ENCODE measurements at places on chromosomes 1 and 21.

DNA sequence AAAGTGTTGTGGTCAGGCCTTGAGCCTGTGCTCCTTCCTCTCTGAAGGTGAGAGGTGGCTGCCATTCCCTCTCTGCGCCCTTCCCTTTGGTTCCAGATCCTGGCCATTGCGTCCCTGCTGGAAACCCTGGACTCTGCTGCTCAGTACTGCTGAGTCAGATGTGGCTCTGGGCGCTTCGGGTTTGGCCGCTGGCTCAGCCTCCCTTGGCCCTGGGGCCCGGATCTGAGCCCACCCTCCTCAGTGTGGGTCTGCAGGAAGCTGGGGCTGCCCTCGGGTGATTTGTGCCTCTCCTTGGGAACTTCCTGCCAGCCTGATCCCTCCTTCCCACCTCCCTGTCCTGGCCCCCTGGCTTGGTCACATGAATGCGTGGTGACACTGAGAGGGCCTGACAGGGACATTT, 32.2 kb downstream of the QSOX1 start:
- no peaks in the 10 kb centered on the region for H3K4me1 ChIP-seq
- H3K4me3 ChIP-seq = no peak overlapping the region
- no peak overlapping the region for H3K27ac ChIP-seq
- H3K36me3 ChIP-seq = peaks cover 30% of the 10 kb centered on the region

DNA sequence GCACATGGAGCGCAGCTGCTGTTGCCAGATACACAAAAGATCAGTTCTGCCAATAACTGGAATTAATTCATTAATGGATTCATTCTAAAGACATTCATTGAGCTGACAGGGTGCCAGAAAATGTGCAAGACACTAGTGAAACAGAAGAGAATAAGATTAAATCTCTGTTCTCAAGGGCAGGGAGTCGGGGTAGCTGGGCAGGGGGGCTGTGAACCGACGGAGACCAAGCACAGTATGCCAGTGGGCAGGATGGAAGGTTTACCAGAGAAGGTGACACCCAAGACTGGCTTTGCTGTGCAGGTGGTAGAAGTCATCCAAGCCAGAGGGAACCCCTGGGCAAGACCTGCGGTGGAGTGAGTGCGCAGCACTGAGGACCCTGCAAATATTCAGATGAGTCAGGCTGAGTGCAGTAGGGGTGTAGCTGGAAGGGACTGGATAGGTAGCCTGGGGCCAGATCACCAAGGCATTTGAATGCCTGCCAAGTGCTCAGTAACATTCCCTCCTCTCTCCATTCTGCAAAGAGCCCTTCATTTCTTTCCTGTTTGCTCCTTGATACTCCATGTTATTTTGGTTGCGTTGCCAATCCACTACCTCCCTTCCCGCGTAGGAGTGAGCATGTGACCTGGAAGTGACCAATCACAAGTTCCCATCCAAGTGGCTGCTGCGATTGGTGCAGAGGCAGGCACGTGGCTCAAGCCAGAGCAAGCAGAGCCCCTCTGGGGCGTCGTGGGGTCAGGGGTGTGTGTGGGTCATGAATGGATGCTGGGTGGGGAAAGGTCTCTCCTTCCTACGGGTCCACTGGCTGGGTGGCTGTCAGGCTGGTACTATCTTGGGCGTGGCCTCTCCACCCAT, 413.1 kb downstream of the PTPRU start:
- no peak for DNase-seq
- H3K4me3 ChIP-seq = no peak overlapping the region
- no peaks in the 10 kb centered on the region for H3K36me3 ChIP-seq

- H3K36me3 ChIP-seq = peaks cover 29% of the 10 kb centered on the region
- no peak overlapping the region for H3K27ac ChIP-seq
- DNase-seq = no peak
- no peaks in the 10 kb centered on the region for H3K27me3 ChIP-seq
These were observed 7.9 kb upstream of the GSTM5 start for GRCh38 chr1:109704173-109704572.

DNA sequence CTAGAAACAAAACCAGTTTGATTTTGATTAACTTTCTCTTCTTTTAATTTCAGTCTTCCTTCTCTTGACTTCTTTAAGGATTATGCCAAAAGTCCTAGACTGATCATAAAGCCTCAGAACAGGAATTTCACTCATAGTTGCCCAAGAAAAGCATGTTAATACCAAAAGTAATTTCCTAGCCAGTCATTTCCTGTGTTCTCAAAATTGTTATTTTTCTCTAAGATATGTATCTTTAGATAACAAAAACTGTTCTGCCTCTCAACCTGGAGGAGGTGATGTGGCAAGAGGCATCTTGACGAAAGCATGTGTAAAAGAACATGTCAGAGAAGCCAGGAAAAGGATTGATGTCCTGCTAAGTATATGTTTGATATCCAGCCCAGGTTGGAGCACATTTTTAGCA, 78.0 kb upstream of the IPO9 start:
- no peak overlapping the region for H3K4me3 ChIP-seq
- no peak for DNase-seq
- H3K27ac ChIP-seq = peak overlapping the region; percentile 60
- peaks cover 88% of the 10 kb centered on the region for H3K4me1 ChIP-seq
- peaks cover 14% of the 10 kb centered on the region for H3K36me3 ChIP-seq
- H3K27me3 ChIP-seq = no peaks in the 10 kb centered on the region

- peaks cover 12% of the 10 kb centered on the region for H3K27me3 ChIP-seq
- no peaks in the 10 kb centered on the region for H3K36me3 ChIP-seq
- H3K4me1 ChIP-seq = peaks cover 31% of the 10 kb centered on the region
- no peak overlapping the region for H3K4me3 ChIP-seq
These were observed 30.5 kb downstream of the BATF3 start for GRCh38 chr1:212669102-212669501.

- H3K4me3 ChIP-seq = peak overlapping the region; percentile 14
- H3K27ac ChIP-seq = peak overlapping the region; percentile 96
- H3K36me3 ChIP-seq = peaks cover 55% of the 10 kb centered on the region
- H3K4me1 ChIP-seq = peaks cover 40% of the 10 kb centered on the region
These were observed 58.9 kb downstream of the WLS start for GRCh38 chr1:68173283-68173935.

DNA sequence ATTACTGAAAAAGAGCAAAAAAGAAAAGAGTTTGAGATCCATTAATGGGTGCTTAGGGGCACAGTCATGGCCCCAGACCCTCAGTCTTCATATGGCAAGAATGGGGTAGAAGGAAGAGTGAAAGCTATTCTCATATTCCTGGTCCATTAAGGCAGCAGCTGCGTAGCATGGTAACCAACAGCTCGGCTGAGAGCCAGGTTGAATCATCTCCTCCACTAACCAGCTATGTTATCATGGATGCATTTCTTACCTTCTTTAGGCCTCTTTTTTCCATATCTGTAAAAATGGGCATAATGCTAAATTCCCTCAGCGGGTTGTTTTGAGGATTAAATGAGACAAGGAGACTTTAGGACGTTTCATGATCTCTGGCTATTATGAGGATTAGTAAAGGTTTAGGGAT, 15.0 kb upstream of the SARS1 start:
- H3K36me3 ChIP-seq = no peaks in the 10 kb centered on the region
- H3K4me1 ChIP-seq = peaks cover 14% of the 10 kb centered on the region
- H3K27ac ChIP-seq = no peak overlapping the region
- H3K4me3 ChIP-seq = no peak overlapping the region
- peaks cover 26% of the 10 kb centered on the region for H3K27me3 ChIP-seq

GRCh38 chr1:21257431-21258135, 32.7 kb downstream of the ECE1 start:
- peaks cover 4% of the 10 kb centered on the region for H3K36me3 ChIP-seq
- peaks cover 4% of the 10 kb centered on the region for H3K27me3 ChIP-seq
- H3K4me1 ChIP-seq = peaks cover 34% of the 10 kb centered on the region
- H3K27ac ChIP-seq = no peak overlapping the region
- DNase-seq = no peak
- no peak overlapping the region for H3K4me3 ChIP-seq

DNA sequence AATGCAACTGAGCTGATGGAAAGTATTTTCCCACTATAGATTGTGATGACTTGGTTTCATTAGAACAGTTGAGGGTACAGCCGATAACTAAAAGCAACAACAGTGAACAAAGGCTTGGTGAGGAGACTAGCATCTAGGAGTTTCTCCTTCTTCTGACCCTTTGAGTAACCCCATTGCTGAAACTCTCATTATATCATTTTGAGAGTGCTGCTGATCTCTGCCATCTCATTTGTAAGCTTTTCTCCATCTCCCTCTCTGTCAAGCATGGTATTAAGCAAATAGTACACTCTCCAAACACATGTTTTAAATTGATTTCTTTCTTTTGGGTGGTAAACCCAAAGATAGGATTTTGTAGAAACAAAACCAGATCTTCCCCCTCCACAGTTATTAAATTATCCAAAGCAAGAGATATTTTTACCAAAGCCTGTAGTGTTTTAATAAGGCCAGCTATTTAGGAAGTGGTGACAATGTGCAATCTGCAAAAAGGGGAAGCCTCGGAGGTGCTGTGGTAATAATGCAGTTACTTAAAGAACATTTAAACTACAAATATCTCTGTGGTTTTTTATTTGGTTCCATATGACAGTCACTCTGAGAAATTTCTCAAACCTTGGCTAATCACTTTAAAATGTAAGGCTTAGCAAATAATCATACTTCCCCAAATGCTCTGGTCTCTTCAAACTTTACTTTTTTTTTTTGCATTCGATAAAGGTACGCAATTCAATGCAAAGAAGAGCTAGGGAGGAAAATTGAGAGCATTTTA, 287.5 kb downstream of the HLX start:
- H3K27ac ChIP-seq = no peak overlapping the region
- no peak for DNase-seq
- peaks cover 7% of the 10 kb centered on the region for H3K36me3 ChIP-seq
- no peak overlapping the region for H3K4me3 ChIP-seq
- H3K27me3 ChIP-seq = peaks cover 7% of the 10 kb centered on the region
- peaks cover 31% of the 10 kb centered on the region for H3K4me1 ChIP-seq

- H3K36me3 ChIP-seq = no peaks in the 10 kb centered on the region
- peaks cover 49% of the 10 kb centered on the region for H3K4me1 ChIP-seq
- no peak overlapping the region for H3K27ac ChIP-seq
- DNase-seq = no peak
These were observed 842 bp upstream of the ZC3H12A start for GRCh38 chr1:37473431-37474045.

- no peak overlapping the region for H3K4me3 ChIP-seq
- H3K27me3 ChIP-seq = peaks cover 75% of the 10 kb centered on the region
- peaks cover 44% of the 10 kb centered on the region for H3K4me1 ChIP-seq
These were observed 7.9 kb downstream of the ACKR1 start for GRCh38 chr1:159212596-159212995.

- DNase-seq = no peak
- peak overlapping the region; percentile 66 for H3K27ac ChIP-seq
- peaks cover 83% of the 10 kb centered on the region for H3K4me1 ChIP-seq
- peaks cover 7% of the 10 kb centered on the region for H3K27me3 ChIP-seq
These were observed 25.1 kb downstream of the SPSB1 start for GRCh38 chr1:9317591-9318417.

DNA sequence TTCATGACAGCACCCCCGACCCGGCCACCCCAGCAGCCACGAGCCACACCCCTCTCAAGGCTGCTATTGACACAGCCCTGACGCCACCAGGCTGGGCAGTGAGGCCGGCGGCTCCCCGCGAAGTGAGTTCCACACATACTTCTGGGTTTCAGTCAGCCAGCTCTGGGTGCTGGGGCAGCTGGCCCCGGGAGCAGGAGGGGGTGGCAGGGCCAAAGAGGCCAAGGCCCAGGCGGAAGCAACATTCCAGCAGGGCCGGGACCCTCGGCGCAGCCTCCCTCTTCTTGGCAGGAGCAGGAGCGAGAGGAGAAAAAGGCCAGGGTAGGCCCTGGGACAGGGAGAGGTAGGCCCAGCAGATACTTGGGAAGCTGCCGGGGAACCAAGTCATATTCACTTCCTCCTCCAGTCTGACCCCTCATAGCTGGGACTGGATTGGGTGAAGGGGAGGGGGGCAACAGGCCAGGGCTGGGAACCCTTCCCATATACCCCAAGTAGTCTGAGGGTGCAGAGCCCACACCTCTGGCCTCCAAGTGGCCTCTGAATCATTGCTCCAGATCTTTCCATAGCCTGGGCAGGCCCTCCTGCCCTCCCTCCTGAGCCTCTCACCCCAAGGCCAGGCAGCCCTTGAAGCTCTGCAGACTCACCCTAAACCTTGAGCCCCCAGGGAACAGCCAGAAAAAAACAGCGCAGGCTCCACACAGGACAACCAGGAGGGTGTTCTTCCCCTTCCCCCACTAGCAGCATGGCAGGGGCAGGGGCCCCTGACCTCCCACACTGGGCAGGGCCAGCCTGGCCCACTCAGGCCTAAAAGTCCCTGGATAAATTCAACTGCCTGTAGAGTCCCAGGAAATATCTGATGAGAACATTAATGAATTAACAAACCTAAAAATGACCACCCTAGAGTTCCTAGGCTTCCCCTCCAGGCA, 5.7 kb downstream of the HSPG2 start:
- H3K4me1 ChIP-seq = peaks cover 84% of the 10 kb centered on the region
- peak overlapping the region; percentile 90 for H3K27ac ChIP-seq
- peaks cover 2% of the 10 kb centered on the region for H3K27me3 ChIP-seq
- H3K36me3 ChIP-seq = peaks cover 10% of the 10 kb centered on the region

DNA sequence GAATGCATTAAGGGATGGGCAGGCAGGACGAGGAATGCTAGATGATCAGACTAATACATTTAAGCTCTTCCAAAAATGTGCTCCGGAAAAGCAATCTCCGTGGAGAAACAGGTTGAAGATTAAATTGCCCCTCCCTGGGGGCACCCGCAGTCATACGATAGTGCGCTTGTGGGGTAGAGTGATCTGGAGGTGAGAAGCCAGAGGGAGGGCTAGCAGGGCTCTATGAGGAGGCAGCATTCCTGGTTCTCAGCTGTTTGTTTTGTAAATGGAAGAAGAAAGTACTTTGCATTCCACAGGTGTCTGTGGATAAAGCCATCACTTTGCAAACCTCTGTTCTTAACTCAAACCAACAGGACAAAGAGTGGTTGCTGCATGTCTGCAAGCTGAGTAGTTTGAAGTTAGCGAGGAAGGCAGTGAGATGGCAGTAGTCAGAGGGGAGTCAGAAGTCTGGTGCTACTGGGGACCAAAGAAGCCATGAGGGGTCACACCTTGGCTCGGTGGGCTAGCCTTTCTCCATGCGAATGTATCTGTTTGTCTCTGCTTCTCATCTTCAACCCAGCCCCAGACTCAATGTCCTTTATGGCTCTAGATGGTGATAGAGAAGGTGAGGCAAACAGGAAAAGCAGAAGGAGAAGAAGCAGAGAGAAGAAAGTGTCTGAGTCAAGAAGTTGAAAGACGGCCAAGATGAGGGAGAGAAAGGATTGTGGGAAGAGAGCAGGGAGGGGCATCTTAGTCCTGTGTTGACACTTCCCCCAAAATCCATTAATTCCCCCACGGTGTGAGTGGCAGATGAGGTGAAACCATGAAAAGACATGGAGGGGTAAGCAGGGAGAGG, 65.2 kb upstream of the GJA8 start:
- peaks cover 36% of the 10 kb centered on the region for H3K4me1 ChIP-seq
- H3K36me3 ChIP-seq = peaks cover 3% of the 10 kb centered on the region
- no peak overlapping the region for H3K4me3 ChIP-seq
- no peak for DNase-seq
- peaks cover 7% of the 10 kb centered on the region for H3K27me3 ChIP-seq

All from nephron progenitor cell (in vitro differentiated cells).